ENCODE measurements at places on chromosomes 1 and 21. TPM values are rescaled to one million over a fixed set of nuclear protein-coding genes. Genes with fewer than 3 reads are reported as not detected.

Gene ANGPTL1
- 63.8 TPM for total RNA-seq

Gene CRNN
- total RNA-seq = not detected

Gene OLIG2
- total RNA-seq = not detected

Gene KCNAB2
- 21.8 TPM for total RNA-seq

Gene CD1E
- not detected for total RNA-seq

Gene CCDC185
- total RNA-seq = not detected

Gene S100A8
- total RNA-seq = 123 TPM

Gene PLA2G2F
- total RNA-seq = not detected

Gene KCNA2
- 2.7 TPM for total RNA-seq

Gene ZNF593OS
- not detected for total RNA-seq

Gene ADGRL4
- total RNA-seq = 34.1 TPM

Gene ZFP69B
- total RNA-seq = 2.6 TPM

Gene SPRR2F
- total RNA-seq = not detected

Gene CLCA1
- not detected for total RNA-seq

Gene HPCA
- 0.19 TPM for total RNA-seq

Gene SLAMF6
- total RNA-seq = 0.62 TPM

Gene RNF186
- total RNA-seq = not detected
